NCI-H1417 (cell line): ENCODE measurements at places on chromosomes 5 and 9.

DNA sequence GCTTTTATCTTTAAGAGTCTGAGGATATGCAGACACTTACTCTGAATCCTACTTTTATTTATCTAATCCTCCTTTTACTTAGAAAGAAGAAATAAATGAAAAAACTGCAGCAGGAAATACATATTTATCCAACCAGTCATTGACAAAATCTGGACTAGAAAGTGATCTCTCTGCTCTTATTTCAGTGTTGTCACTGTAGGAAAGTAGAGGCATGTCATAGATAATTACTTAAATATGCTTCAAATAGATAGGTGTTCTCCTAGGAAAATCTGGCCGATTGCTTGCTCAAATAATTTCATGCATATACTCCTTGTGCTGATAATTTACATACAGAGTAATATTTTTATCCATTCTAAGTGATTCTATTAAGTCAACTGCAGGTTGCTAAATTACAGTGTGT is 2001.9 kb upstream of the C9orf72 start:
- DNase-seq = no peak

GRCh38 chr5:149195962-149196361 is 54.7 kb downstream of the ABLIM3 start:
- no peak for DNase-seq

DNA sequence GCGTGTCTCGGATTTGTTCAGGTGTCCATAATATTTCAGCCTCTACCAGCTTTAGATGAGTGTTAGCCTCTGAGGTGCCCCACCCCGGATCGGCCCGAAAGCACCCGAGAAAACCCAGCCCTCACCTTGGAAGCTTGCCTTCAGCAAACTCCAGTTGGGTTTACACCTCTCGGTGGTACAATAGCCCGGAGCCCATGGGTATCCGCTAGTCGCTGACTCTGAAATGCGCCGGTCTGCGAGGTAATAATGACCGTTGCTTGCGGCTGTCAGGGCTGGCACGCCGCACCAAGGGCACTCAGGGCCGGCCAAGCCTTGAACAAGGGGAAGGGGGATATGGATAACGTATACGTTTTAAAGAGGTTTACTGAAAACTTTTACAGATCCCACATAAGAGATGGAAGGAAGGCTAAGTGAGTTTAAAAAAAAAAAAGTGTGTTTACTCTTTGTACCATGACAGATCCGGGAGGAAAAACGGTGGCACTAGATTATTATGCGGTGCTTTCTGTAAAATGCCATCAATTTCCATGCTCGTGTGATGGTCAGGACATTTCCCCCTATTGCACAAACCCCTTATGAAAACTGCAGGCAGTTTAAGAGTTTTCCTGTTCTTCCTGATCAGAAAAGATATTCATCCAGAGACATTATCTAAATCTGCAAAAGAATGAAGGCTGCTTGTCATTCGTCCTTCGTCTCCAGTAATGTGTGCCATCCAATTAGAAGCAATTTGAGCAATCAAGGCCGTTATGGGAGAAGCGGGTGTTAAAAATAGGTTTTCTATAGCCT is 124.2 kb downstream of the TMEM161B start:
- no peak for DNase-seq

DNA sequence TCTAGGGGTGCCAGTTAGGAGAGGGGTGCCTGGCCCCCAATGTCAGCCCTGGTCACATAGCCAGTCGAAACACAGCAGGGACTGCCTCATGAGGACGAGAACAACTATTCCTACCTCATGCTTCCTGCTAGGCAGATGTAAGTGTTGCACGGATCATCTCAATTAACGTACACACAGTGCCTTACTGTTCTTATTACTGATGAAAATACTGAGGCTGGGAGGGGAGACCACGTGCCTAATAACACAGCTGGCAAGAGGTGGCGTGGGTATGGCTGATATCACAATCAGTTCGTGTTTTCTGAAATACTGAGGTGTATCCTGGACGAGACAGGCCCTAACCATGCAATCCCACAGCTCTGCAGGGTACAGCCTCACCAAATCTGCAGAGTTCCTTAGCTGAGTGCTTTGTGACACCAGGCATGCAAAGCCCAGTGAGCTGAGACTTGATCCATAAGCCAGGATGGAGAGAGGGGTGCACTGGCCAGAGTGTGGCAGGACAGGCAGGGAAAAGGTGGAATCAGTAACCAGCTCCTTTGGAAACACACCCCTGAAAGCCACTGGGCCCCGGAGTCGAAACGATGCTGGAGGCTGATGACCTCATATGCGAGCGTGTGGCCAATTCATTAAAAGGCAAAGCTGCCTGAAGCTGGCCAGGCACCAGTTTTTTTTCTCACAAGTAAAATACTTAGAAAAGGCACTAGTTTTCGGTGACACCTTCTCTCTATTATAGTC is 63.9 kb downstream of the PRRT1B start:
- no peak for DNase-seq

- DNase-seq = no peak
Observed at GRCh38 chr5:107516452-107517184, 154.1 kb downstream of the EFNA5 start.

DNA sequence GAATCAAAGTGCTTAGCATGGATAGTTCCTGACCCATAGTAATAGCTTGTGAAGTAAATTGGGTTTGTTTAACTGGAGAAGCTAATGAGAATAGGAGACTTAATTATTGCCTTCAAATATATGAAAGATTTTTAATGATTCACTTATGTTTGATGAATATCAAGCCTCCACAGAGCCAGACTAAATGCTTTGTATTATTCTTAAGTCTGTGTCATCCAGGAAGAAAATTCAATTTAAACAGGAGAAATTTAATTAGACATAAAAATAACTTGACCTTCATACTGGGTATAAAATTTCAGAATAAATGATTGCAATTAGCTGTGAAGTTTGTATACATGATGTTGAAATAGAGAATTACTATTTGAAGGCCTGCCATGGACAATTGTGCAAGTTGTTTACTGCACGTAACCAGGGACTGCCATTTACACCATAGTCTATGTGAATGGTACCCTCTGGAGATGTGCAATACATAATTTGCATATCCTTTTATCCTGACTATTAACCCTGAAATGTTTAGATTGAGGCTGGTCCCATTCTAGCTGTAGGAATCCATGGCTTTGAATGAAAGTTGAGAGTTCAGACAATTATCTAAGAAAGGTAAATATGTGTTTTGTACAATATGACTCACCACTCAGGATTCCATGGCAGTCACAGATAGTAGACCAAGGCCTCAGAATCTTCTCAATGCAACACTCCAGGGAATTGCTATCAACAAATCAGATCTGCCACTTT is 133.5 kb upstream of the IL12B start:
- DNase-seq = no peak

DNA sequence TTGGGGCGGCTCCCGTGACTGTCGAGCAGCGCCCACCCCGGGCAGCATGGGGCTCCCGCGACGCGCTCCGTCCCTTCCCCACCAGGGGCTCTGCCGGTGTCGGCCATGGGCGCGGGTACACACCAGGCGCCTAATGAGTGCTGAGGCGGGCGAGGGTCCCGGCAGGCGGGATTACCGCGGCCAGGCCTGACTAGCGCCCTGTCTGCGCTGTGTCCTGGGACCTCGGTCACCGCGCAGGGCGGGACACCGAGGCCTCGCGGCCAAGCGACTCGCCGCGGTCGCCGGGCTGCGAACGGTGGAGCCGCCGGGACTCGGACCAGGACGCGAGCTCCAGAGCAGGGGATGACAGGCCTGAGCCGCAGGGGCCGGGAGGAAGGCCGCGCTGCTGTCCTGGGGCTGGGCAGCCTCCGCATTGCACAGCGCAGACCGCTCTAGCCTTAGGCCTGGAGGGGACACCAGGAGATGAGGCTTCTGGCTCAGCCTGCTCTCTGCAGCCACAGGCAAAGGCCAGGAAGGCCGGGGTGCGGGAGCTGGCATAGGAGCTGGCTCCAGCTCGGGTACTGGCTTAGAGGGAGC is 14.1 kb downstream of the LCN10 start:
- peak; percentile 62 for DNase-seq
